Astrocyte (in vitro differentiated cells and primary cell): ENCODE measurements at places on chromosomes 5 and 9. TPM values are rescaled to one million over a fixed set of nuclear protein-coding genes. Genes with fewer than 3 reads are reported as not detected.
A peak's percentile ranks its signal among the peaks of the same experiment; 100 is the strongest.

CDKN2B gene
- 306 and 314 TPM in 2 replicates for total RNA-seq

PPP3R2 gene
- not detected in 2 replicates for total RNA-seq

SLC46A2 gene
- total RNA-seq, result not detected in 2 replicates

MCCC2 gene
- total RNA-seq, result 30.2 and 31.7 TPM in 2 replicates

LHX6 gene
- total RNA-seq, result 0.34 and 0.53 TPM in 2 replicates

SYK gene
- total RNA-seq, result 0.07 and 0.41 TPM in 2 replicates

SPIN1 gene
- total RNA-seq, result 63.9 and 74.1 TPM in 2 replicates

SHOC1 gene
- not detected in 2 replicates for total RNA-seq

SH3RF2 gene
- total RNA-seq, result 8.6 and 12.3 TPM in 2 replicates

PDE8B gene
- 0.18 and 0.22 TPM in 2 replicates for total RNA-seq

DNA sequence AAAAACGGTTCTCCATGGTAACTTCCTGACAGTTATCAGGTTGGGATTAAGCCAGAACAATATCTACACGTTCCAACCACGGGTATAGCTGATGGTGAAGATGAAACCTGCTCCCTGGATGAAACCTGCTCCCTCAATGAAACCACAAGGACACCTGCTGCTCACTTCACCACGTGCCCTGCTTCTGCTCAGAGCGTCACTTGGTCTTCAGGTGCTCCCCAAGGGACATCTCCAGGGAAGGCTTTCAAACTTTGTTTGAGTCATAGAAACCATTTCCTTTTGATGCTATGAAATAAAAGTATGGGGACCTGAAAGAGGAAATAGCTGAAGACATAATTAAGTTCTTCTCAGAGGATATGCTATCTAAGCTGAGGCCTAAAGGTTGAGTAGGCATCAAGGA, 242.4 kb downstream of the MED10 start:
- no peak for DNase-seq
- no peak overlapping the region for H3K4me3 ChIP-seq

DNA sequence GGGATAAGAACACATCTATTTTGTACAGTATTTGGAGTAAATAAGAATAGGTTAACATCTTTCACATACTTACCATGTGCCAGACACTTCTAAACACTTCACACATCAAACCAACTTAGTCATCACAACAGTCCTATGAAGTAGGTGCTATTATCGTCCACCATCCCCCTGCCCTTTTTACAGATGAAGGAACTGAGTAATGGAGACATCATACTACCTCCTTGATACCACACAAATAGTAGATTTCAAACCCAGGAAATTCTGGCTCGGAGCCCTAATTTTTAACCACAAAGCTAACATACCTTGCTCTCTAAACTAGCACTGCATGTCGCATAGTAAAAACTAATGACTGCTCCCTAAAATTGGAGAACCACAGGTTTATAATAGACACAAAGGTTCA, 4.2 kb upstream of the ZNF366 start:
- H3K4me3 ChIP-seq, result no peak overlapping the region
- peak; percentile 89 for DNase-seq
- no peaks in the 10 kb centered on the region for H3K36me3 ChIP-seq
- peak overlapping the region; percentile 81 for H3K27ac ChIP-seq
- H3K27me3 ChIP-seq, result no peaks in the 10 kb centered on the region

DNA sequence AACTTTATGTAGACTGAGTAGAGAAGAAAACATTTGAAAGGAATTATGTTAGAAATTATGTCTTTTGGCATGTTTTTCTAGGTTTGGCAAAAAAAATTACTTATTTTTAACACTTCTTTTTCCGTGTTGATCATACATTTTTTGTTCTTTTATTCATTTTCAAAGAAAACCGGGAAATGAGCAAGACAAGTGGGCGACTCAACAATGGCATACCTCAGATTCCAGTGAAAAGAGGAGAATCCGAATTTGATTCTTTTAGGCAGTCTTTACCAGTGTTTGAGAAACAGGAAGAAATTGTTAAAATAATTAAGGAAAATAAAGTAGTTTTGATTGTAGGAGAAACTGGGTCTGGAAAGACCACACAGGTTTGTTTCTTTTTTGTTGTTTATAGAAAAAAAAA, 12.9 kb downstream of the YTHDC2 start:
- no peaks in the 10 kb centered on the region for H3K27me3 ChIP-seq
- H3K4me1 ChIP-seq, result no peaks in the 10 kb centered on the region
- DNase-seq, result peak; percentile 40
- no peaks in the 10 kb centered on the region for H3K36me3 ChIP-seq
- H3K4me3 ChIP-seq, result no peak overlapping the region

GRCh38 chr5:107826311-107827000, 155.7 kb upstream of the EFNA5 start:
- H3K27ac ChIP-seq, result no peak overlapping the region
- no peaks in the 10 kb centered on the region for H3K4me1 ChIP-seq
- DNase-seq, result no peak

- no peaks in the 10 kb centered on the region for H3K27me3 ChIP-seq
- H3K4me1 ChIP-seq, result peaks cover 5% of the 10 kb centered on the region
- H3K36me3 ChIP-seq, result no peaks in the 10 kb centered on the region
- no peak overlapping the region for H3K27ac ChIP-seq
Observed at GRCh38 chr9:108691614-108692013, 164.2 kb downstream of the ACTL7B start.

DNA sequence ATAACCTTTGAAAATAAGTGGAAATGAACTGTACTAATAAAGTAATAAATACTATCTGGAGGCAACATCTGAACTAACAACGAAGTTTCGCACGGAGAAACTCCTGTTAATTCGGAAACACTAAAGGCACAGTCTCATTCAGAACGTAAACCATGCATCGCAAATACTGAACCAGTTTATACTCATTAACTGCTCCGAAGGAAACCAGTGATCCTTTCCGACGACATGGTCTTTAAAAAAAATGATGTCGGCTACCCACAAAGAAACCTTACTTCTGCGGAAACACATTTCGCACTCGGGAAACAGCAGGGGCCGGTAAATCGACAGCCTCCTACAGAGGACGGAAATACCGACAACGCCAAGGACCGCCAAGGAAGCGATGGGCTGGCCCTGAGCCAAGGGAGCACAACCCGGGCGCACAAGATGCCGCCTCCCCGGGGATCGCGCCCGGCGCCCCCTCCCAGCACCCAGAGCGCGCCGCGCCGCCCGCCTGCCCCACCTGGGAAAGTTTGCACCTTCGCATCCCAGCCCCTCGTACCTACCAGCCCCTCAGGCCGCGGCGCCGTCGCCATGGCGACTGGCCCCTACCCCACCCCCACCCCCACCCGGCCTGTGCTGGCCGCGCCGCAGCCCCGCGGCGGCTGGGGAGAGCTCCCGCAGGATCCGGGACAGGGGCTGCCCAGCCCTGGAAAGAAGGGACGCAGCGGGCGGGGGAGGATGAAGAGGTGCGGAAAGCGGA, 732 bp downstream of the PRKAA1 start:
- H3K4me3 ChIP-seq, result peak overlapping the region; percentile 96
- no peaks in the 10 kb centered on the region for H3K36me3 ChIP-seq
- H3K4me1 ChIP-seq, result no peaks in the 10 kb centered on the region
- peak; percentile 57 for DNase-seq
- peak overlapping the region; percentile 94 for H3K27ac ChIP-seq
- no peaks in the 10 kb centered on the region for H3K27me3 ChIP-seq

DNA sequence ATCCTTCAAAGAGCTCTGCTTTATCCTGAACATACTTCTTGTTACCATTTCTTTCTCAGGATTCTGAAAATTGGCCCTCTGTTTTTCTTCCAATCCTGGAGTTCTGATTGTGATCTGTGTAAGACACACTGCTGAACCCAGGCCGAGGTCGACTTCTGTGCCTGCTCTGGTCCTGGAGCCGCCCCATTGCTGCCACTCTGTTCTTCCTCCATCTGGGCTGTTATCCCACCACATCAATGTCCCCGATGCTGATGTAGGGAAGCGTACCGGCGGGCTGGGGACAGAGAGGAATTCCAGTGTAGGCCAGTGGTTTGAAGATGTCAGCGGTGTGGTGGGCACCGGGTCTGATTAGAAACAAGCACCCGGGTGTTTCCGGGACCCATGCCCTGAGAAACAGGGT, 102.5 kb downstream of the LIFR start:
- H3K4me3 ChIP-seq, result no peak overlapping the region
- no peak overlapping the region for H3K27ac ChIP-seq
- no peak for DNase-seq
- H3K4me1 ChIP-seq, result no peaks in the 10 kb centered on the region
- peaks cover 5% of the 10 kb centered on the region for H3K27me3 ChIP-seq
- no peaks in the 10 kb centered on the region for H3K36me3 ChIP-seq

DNA sequence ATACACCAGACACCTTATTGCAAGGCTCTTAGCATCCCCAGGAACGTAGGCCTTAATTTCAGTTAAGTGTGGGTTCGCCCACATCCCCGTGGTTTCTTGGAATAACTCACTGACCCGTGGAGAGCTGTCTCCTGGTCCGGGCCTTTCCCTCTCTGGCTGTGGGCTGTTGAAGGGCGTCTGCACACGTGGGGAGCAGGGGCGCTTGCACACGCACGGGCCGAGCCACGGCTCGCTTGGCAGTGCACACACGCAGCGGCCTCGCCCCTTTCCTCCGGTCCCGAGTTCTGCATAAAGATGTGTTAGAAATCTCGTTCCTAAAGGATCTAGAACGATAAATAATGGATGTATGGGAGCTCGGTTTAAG, 141.9 kb downstream of the PBX3 start:
- peak overlapping the region; percentile 65 for H3K4me3 ChIP-seq
- peaks cover 20% of the 10 kb centered on the region for H3K4me1 ChIP-seq
- DNase-seq, result peak; percentile 47
- H3K27me3 ChIP-seq, result no peaks in the 10 kb centered on the region

GRCh38 chr5:133050521-133050920, 1.3 kb upstream of the HSPA4 start:
- peaks cover 13% of the 10 kb centered on the region for H3K4me1 ChIP-seq
- H3K4me3 ChIP-seq, result peak overlapping the region; percentile 87
- DNase-seq, result no peak
- no peaks in the 10 kb centered on the region for H3K36me3 ChIP-seq

GRCh38 chr5:181071257-181071656, 31.2 kb downstream of the BTNL9 start:
- H3K27me3 ChIP-seq, result no peaks in the 10 kb centered on the region
- no peak for DNase-seq
- no peaks in the 10 kb centered on the region for H3K4me1 ChIP-seq
- H3K27ac ChIP-seq, result no peak overlapping the region
- no peaks in the 10 kb centered on the region for H3K36me3 ChIP-seq

DNA sequence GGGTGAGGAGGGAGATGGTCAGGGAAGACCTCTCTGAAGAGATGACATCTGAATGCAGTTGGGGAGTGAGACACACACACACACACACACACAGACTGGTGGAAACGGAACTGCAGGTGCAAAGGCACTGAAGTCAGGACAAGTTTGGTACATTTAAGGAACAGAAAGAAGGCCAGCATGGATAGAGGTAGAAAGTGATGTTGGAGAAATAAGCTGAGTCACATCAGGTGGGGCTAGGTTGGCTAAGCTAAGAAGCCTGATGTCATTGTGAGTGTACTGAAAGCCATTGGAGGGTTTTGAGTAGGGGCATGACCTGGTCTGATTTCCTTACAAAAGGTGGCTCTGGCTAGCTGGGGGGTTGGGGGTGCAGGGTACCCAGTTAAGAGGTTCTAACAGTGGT, 3.1 kb downstream of the BSPRY start:
- no peaks in the 10 kb centered on the region for H3K36me3 ChIP-seq
- DNase-seq, result no peak
- H3K27ac ChIP-seq, result no peak overlapping the region
- H3K4me3 ChIP-seq, result no peak overlapping the region
- peaks cover 73% of the 10 kb centered on the region for H3K27me3 ChIP-seq

GRCh38 chr9:112810696-112811490, 60.3 kb downstream of the SNX30 start:
- no peaks in the 10 kb centered on the region for H3K27me3 ChIP-seq
- H3K4me3 ChIP-seq, result no peak overlapping the region
- no peak overlapping the region for H3K27ac ChIP-seq
- H3K36me3 ChIP-seq, result no peaks in the 10 kb centered on the region
- no peak for DNase-seq
